Activated naive CD4-positive, alpha-beta T cell treated with anti-CD3 and anti-CD28 coated beads, Interleukin-2, amount 10 ng/mL, durations not matched to agents 7 days and 5 days (primary cell): ENCODE measurements at places on chromosomes 12 and 14.

GRCh38 chr14:84162633-84163032, 1367.3 kb upstream of the FLRT2 start:
- DNase-seq: no peak

DNA sequence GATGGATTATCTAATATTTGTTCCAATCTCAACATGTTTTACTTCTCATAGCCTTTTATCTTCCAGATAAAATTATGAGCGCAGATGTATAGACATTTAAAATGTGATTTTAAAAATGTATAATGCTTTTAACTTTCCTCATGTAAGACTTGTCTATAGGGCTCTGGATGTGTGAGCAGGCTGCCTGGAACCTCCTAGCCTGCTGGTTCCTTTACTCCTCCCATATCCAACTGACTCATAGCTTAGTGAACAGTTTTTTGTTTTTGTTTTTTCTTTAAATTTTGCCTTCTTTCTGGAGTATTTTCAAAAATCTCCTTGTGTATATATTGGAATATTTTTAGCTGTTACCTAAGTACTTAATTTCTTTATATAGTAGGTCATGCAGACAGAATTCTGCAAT, 115.4 kb downstream of the PDE3A start:
- no peak for DNase-seq

DNA sequence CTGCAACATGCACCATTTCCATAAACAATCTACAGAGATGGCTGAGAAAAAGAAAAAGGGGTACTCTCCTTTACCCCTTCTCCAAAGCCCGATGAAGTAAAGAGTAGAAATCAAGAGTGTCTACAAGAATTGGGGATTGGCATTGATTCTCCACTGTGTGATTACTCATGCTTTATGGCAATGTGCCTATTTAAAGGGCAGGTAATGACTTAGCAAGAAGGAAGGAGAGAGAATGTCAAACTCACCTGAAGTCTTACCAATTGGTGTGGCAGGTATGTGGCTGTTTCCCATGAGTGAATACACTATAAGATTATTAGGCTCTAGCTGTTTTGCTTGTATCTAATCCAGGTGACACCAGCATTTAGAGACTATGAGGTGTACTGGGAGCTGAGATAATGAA, 275.3 kb downstream of the CCER1 start:
- no peak for DNase-seq

DNA sequence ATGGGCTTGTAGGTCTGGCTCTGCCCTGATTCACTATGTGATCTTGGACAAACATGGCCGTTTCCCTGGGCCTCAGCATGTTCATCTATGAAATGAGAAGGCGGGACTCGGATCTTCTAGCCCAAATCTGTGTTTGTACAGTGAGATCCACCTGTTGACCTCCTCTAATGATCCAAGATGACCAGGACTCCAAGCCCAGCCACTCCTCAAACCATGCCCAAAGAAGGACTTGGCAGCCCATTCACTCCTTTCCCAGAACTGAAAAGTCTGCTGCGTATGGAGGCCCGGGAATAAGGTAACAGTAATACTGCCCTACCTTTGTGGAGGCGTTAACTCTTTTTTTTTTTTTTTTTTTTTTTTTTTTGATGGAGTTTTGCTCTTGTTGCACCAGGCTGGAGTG, 39.9 kb downstream of the APPL2 start:
- DNase-seq: no peak

DNA sequence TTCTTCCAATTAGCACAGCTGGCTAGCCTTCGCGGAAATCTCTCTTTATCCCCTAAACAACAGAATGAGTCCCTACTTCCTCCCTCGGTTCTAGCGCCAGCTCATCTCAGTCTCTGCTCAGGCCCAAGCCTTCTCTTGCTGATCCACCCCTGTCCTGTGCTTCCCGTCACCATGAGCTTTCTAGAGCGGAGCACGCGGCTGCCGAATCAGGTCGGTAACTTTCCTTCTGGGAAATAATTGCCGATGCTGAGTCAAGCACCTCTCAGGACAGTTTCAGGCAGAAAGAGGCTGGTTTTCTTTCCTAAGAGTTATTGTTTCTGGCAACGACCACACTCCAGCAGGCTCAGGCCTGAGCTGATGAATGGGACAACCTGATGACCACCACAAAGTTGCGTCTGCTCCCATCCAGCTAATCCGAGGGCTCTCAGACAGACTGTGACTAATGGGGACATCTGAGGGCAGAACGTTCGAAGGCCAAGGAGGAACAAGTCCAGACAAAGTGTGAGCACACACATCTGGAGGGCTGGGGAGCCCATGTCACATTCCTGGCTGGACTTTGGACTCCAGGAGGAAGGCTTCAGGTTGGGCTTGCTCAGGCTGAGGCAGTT, 13.6 kb upstream of the GPR68 start:
- no peak for DNase-seq

DNA sequence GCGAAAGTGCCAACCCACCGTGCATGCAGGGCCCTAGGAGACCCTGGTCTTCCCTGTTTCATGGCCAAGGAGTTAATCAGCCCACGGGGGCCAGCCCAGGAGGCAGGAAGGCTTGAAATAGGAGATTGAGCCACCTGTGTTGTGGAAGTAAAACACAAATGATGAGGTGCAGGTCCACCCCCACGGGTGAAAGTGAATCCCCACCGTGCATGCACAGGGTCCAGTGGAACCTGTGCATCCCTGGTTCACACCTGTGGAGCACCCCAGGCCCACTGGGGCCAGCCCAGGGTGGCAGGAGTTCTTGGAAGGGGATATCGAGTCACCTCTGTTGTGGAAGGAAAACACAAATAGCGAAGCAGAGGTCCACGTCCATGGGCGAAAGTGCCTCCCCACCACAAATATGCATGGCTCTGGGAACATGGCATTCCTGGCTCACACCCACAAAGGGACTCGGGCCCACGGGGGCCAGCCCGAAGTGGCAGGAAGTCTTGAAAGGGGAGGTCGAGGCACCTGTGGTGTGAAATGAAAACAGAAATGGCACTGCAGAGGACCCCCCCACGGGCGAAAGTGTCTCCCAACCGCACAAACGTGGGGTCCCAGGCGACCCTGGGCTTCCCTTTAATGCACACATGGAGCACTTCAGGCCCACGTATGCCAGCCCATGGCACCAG, 381.5 kb downstream of the ALG10 start:
- DNase-seq: peak; percentile 7

GRCh38 chr12:6963016-6963731, 7.3 kb downstream of the PHB2 start:
- no peak for DNase-seq

DNA sequence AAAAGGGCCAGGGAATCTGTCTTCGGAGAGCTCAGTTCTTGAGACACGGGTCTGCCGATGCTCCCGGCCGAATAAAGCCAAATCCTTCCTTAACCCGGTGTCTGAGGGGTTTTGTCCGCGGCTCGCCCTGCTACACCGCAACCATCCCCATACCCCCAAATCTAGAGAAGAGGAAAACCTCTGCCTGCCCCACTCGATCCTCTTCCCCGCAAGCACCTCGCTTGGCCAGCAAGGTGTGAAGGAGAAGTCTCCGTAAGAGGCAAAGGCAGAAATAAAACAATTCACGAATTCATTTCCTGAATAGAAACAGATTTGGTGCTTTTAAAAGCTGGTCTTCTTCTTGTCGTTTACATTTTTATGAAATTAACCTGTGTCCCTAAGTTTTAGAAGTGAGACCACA, 67.3 kb upstream of the GALNT9 start:
- no peak for DNase-seq

DNA sequence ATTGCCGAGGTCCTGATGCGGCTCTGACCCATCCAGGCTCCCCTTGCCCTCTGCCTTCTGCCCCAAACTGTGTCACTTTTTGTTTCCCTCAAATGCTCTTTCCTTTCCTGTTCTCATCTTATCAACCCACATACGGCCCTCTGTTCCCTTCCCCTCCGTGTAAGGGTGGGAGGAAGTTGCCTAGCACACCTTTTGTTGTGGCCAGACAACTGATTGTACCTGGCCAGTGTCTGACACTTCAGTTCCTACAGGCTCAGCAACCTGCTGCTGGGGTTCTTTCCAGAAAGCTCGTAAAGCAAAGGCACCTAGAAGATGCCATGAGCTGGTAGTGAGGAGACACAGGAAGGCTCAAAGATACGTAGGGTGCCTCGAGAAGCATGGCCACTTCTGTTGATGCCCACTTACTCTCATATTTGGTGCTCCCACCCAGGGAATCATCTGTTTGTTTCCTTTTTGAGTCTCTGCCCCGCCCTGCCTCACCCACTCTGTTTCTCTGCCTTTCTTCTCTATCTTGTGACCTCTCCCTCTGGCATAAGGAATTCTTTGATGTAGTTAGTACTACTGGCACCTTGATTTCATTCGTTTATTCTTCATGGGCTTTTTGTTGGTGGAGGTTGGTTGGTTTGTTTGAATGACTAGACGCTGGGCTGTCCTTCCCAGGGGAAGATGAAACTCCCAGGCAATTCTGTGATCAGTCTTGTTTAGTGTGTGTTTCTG, 152.4 kb upstream of the FKBP4 start:
- peak; percentile 22 for DNase-seq

GRCh38 chr14:98904677-98905076, 367.3 kb downstream of the BCL11B start:
- DNase-seq: no peak

DNA sequence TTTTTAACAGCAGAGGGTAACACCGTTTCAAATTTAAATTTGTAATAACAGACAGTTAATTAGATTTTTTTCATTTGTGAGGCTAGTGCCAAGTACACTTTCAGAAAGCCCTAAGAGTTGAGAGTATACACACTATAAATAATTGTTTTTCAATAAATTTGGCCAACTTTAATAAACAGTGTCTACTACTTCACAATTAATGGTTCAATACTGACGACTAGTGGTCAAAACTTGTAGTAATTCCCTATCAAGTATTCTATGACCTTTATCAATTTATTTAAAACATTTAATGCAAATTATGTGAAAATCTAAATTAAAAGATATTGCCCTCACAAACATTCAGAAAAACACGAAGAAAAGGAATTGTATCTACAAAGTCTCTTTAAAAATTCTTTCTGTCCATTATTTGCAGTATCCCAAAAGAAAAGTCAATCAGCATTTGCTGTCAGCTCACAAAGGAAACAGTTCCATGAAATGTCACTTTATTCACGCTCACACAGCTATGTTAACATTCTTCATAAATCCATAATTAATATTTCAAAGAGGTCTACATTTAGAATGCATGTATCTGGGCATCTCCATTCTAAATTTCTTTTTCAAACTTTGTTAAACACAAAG, 91.2 kb downstream of the CEP128 start:
- no peak for DNase-seq

GRCh38 chr14:106530423-106531107, 1004.2 kb downstream of the TMEM121 start:
- peak; percentile 45 for DNase-seq

- no peak for DNase-seq
These were observed 17.0 kb downstream of the TMEM30B start for GRCh38 chr14:61264010-61264571.

GRCh38 chr12:96776908-96777307, 130.1 kb upstream of the NEDD1 start:
- DNase-seq: no peak

- DNase-seq: no peak
These were observed 2.7 kb downstream of the APOLD1 start for GRCh38 chr12:12788131-12788530.

DNA sequence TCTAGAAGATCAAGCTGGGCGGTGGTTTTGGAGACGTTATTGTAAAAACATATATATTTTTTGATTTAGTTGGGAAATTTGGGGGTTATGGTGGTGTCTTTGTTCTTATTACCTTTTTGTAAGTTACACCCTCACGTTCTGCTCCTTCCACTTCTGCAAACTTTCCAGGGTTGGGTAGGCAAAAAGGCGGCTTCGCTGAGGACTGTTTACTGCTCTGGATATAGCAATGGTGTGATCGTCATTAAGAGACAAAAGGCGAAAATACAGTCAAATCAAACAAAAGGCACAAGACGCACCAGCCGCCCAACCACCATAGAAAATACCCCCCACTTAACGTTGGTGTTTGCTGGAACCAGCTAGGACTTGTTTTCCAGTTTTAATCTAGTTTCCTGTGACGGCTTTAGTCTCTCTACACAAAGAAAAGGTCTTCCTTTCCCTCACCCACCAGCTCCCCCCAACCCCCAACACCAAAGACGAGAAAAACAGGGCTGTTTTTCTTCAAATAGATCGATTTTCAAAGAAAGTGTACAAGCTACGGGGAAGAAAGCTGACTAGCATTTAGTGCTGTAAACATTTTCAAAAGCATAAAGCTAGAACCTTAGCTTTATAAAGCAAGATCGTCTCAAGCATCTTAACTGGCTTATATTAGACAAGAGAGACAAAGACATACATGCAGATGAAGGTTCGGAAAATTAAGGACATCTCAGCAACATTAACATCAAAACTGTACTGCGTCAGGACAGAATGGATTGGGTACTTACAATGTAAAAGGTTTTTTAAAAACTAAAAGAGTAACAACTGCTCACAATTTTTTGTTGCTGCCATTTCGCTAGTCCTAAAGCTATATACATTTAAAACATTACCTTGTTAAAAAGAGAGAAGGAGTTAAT, 2.0 kb upstream of the SETD1B start:
- DNase-seq: peak; percentile 63

DNA sequence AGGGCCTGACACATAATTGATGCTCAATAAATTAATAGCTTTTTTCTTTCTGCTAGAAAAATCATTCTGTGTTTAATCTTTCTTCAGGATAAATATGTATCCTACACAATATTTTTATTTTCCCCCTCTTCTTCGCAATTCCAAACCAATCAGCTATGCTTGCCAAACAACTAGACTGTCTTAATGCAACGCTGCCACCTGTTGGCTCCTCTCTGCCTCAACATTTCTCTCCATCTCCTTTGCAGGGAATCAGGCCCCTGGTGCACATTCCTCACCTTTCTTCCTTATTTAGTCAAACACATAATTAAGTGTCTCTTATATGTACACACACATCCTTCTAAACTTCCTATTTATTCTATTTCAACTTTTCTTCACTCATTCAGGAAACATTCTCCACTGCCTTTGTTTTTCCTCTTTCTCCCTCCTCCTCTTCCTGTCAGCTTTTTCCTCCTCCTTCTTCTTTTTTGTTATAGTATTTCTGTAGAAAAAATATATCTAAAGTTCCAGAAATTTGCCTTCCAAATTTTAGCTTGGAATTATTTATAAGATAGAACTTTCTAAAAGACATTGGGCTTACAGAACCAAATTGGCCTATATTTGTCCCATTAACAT, 406.0 kb downstream of the PRKD1 start:
- DNase-seq: no peak
